ENCODE measurements at places on chromosomes 3 and 15.

GRCh38 chr3:79976466-79976865 is 208.7 kb upstream of the ROBO1 start:
- no peak for DNase-seq

DNA sequence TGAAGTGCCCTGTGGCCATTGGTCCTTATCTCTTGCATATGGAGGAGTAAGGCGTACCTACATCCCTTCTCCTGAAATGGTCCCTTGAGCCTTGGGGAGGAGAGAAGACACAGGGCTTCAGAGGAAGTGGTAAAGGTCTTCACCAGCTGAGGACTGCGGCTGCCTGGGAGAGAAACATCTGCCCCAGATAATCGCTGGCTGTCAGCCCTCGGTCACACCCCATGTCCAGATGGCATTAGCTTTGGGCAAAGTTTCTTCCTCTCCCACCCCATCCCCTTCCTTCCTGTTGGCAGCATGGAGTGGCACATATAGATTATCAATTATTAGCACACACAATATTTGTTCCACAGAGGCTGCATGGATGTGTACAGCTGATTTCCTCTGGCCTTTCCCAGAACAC is 61.6 kb downstream of the LRTM1 start:
- DNase-seq: no peak

- no peak for DNase-seq
Measured at GRCh38 chr3:127970966-127971592, 56.0 kb downstream of the KBTBD12 start.

- DNase-seq: no peak
Measured at GRCh38 chr3:42739401-42740158, 33.5 kb downstream of the CCDC13 start.

- no peak for DNase-seq
Measured at GRCh38 chr15:35376707-35377106, 169.3 kb downstream of the DPH6 start.

GRCh38 chr3:99212969-99213368 is 311.5 kb upstream of the DCBLD2 start:
- no peak for DNase-seq

GRCh38 chr15:80898040-80898439 is 91.6 kb downstream of the MESD start:
- no peak for DNase-seq

DNA sequence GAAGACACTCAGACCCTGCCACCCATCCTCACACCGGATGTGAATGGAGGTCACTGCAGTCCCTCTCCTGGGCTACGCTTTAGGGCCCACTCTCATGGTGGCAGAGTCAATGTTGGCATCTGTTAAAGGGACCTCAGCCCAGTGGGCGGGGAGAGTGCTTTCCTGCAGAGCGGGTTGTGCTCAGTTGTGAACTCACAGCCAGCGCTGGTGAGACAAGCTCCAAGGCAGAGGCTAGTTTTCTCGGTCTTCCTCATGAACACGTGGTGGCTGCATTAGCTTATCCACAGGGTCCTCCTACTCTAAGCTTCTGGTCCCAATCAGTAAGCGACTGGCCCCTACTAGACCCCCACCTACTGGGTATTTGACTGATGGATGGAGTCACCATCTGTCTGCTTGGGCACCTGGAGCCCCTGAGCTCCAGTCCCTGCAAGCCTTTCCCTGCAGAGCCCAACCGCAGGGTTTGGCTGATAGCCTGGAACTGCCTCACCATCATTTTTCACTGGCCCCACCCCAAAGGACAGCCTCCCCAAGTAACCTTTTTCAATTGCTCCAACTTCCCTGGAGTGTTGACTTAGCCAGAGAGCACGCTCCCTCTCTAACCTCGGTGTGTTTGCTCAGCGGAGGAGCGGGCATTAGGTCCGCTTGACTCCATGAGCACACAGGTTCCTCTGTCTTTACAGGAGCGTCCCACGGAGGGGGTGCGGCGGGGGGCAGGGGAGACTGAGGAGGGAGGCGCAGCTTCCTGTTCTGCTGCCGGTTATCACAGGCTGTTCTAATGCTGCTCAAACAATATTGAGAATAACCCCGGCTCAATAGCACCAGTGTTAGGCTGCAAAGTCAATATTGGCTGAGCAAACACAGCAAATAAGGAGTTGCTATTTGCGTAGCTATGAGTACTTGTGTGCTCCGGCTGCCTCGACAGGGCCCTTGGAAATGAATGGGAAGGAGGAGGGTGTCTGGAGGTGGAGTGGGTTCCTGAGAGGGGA is 141.7 kb downstream of the RPLP1 start:
- no peak for DNase-seq

DNA sequence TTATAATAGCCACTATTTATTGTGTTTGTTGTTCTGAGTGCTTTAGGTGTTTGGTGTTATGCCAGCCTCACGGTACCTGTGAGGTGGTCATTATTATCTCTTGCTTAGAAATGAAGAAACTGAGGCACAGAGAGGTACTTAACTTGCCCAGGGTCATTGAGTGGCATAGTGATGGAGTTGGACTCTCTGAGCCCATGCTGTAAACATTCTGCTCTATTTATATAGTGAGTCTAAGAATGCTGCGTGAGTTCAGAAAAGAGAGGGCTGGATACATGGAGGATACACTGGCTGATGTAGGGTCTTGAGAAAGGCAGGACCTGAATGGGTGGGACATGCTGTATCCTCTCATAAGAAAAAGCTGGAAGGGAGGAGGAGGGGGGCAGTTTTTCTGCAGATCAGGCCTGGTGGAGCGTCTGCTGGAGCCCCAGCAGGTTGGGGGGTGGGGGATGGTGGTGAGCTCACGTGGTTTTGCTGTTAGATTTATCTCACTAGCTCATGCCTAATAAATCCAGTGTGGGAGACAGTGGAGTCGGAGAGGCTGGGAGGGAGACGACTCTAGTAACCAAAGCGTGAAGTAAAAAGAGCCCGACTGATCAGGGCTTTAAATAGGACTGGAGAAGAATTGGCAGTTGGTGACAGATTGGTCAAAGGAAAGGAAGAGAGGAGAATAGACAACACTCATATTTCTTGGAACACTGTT is 16.0 kb downstream of the MED12L start:
- DNase-seq: no peak

- no peak for DNase-seq
Measured at GRCh38 chr3:25084016-25084415, 344.0 kb upstream of the RARB start.

Data from effector CD4-positive, alpha-beta T cell (primary cell).